ENCODE measurements at places on chromosomes 16 and 17.

GRCh38 chr17:5592382-5592781, 8.1 kb upstream of the NLRP1 start:
- DNase-seq = peak; percentile 41

DNA sequence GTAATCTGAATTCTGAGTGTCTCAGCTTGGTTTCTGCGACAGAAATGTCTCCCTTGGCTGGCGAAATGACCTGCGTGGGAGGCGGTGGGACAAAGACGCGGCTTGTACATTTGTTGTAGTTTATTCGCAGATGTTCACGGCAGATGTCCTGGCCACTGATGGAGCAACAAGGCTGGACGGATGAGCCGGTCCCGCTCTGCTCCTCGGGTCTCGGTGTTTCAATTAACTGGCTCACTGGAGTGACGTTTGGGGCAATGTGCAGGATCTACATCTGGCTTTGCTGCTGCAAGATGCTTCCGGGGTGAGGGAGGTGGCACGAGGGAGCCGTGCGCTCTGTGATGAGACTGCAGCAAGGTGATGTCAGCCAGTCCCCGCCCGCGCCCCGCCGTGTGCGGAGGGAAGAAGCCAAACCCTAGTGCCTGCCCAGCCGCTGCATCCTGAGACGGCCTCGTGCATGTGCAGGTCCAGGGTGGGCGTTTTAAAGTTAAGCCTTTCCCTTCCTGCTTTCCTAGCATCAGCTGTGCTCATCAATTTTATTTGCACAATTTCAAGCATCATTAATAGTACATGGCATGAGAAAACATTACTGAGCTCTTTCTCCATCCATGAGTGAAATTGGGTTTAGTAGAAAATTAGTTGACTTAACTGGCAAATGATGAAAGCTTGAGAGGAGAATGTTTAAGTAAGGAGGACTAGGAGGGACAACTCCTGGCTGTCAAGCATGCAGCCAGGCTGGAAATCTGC, 44.4 kb downstream of the MGAT5B start:
- no peak for DNase-seq

DNA sequence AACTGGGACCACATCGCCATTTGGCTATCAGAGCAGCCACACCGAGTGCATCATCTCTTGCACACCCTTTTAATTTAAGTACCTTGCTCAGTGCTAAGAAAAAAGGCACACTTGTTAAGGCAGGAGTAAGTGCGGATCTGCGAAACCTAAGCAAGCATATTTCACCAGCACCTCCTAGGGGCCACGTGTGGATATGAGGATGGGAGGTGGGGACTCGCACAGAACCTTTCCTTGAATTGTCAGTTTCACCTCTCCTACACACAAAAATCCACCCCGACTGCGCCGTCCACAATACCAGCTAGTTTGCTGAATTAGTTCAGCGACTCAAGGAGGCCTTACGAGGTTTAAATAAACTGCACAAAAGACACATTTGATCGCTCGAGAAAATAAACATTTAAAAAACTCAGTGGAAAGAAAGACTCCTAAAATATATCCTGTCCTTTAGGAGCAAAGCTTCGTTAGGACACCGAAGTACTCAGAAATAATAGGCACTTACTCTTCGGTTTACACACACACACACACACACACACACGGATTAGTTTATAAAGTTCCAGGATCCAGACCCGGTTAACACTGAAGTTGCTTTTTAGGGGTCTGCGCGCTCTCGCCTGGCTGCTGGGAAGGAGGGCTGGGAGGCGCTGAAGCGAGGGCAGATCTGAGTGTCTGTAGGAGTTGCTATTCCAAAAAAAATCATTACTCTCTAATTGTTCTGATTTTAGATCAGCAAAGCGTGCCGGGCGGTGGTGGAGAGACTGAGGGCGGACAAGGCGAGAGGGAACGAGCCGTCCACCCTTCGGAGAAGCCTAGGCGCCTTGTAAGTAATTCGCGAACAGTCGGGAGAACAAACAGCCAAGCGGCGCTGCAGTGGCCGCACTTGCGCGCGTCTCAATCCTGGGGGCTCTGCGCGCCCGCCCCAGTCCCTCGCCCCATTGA, 1.0 kb upstream of the KCNJ2 start:
- peak; percentile 94 for DNase-seq

GRCh38 chr16:71565812-71566700, 10.8 kb downstream of the TAT start:
- DNase-seq = no peak

GRCh38 chr16:16122264-16122663, 101.0 kb downstream of the ABCC6 start:
- no peak for DNase-seq

- no peak for DNase-seq
These were observed 5.3 kb upstream of the KAT7 start for GRCh38 chr17:49783071-49783715.

DNA sequence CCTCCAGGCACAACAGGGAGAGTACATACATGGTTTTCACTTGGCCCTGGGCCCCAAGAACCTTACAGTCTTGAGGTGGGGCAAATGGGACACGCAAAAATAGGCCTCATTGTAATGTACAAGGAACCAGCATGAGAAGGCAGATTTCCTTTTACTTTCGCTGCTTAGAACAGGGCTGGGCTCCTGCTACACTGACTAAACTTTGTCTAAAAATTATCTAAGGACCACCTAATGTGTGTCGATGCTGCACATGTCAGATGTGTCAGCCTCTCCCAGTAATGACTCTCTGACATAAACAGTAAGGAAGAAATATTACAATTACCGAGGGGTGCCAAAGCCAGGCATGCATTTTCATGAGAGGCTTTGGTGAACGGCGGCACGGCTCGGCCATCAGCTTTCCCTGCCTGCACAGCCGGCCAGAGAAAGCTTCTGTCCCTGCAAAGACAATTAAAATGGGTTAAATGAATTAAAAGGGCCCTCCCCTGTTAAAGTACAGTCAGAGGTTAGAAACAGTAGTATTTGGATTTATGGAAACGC, 224.2 kb upstream of the IRX3 start:
- no peak for DNase-seq

- DNase-seq = no peak
These were observed 50.9 kb downstream of the ENGASE start for GRCh38 chr17:79125503-79125902.

GRCh38 chr16:69193855-69194254, 6.9 kb downstream of the SNTB2 start:
- DNase-seq = peak; percentile 54

GRCh38 chr17:78558989-78559388, 18.2 kb downstream of the DNAH17 start:
- DNase-seq = no peak

GRCh38 chr16:86669937-86670749, 91.8 kb downstream of the FOXL1 start:
- DNase-seq = peak; percentile 30

DNA sequence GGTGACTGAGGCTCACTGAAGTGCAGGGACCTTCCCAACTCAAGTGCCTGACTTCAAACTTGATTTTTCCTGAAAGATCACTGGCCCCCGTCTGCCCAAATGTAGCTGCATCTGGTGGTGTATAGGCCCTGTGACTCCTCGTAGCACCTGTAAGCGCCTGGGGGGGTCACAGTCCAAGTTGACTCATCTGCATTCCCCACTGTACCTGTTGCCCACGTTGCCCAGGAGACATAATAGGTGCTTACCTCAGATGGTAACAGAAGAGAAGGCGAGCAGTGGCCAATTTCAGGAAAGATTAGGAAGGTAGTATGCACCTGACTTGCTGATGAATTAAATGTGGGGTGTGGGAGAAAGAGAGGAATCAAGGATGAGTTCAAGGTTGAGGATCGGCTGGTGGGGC, 44.1 kb upstream of the EMP2 start:
- DNase-seq = no peak

DNA sequence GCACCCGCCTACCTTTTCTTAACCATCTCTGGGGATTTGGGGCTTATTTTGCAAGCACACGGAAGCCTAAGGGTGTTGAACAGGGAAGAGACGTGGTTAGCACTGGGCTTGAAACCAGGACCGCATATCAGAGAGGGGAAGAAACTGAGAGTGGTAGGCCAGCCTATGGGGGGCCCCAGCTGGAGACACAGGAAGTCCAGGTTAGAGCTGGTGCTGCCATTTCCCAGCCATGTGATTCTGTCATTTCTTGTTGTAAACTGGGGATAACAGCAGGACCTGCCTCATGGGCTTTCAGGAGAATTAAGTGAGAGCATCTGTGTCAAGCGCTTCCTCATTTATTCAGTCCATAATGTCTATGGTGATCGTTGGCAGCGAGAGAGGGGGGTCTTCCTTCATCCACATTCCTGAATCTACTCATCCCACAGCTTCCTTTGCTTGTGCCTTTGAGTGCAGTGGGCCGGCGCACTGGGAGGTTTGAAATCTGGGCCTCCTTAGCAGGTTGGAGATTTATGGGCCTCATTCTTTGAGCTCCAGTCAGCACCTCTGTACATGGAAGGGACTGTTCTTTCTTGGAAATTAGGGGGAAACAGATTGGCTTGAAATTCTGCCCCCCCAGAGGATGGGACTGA, 20.1 kb downstream of the NKD1 start:
- no peak for DNase-seq

- no peak for DNase-seq
These were observed 92.4 kb upstream of the HSBP1 start for GRCh38 chr16:83715217-83715920.

GRCh38 chr16:74771656-74772315, 2.8 kb downstream of the FA2H start:
- no peak for DNase-seq

DNA sequence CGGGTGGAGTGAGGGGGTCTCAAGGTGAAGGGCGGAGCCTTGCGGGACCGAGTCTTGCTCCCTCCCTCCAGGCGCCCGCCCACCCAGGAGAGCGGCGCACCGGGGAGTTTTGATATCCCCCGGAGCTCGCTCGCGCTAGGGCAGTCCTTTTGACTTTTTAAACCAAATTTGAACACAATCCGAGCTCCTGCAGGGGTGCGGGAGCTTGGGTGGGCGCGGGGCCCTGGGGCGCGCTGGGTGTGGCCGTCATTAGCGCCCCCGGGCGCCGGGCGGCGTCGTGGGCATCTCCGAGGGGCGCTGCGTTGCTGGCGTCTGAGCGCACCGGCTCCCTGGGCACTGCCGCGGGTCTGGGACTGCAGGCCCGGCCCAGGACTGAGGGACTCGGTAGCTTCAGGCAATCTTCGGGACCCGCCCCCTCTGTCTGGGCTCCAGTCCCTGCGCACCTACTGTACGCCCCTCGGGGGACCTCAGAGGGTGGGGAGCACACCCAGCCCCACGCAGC, 10.9 kb downstream of the MAF start:
- DNase-seq = no peak

GRCh38 chr17:34758316-34758715, 178.9 kb downstream of the TMEM132E start:
- no peak for DNase-seq

- DNase-seq = no peak
These were observed 176.7 kb downstream of the ABCC12 start for GRCh38 chr16:47979164-47979520.

DNA sequence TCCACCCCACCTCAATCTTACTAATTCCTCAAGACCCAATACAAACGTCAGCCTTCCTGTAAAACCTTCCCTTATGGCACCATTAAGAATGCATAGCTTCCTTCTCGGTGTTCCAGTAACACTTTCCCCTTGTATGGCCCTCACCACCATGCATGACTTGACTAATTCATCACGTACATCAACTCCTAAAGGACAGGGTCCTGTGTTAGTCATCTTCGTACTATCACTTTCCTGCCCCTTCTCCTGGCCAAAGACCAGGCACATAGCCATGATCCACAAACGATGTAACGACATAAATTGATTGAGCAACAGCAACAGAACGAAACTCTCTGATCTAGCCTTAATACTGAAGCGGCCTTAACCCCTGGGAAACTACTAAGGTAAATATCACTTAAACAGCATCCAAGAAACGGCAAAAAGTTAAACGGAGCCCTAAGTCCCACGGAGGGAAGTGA, 612 bp downstream of the PSMD12 start:
- peak; percentile 85 for DNase-seq

- DNase-seq = no peak
These were observed 14.0 kb upstream of the CCL2 start for GRCh38 chr17:34241062-34241461.

GRCh38 chr16:86831366-86831765, 253.0 kb downstream of the FOXL1 start:
- no peak for DNase-seq

DNA sequence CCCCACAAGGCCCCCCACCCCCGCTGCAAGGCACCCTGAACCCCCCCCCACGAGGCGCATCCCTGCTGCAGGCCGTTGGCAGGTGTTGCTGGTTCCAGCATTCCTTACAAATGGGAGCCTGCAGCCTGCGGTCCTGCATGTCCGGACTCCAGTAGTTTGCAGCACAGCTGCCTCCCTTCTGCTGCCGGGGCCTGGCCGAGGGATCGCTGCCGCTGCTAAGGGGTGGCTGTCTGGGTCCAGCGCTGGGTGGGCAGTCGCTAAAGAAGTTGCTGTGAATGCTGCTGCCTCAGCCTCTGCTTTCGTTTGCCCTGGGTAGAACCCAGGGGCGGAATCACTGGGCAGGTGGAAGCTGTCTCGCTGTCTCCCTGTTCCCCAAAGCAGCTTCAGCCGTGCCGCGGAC, 11.8 kb downstream of the UTS2R start:
- no peak for DNase-seq

DNA sequence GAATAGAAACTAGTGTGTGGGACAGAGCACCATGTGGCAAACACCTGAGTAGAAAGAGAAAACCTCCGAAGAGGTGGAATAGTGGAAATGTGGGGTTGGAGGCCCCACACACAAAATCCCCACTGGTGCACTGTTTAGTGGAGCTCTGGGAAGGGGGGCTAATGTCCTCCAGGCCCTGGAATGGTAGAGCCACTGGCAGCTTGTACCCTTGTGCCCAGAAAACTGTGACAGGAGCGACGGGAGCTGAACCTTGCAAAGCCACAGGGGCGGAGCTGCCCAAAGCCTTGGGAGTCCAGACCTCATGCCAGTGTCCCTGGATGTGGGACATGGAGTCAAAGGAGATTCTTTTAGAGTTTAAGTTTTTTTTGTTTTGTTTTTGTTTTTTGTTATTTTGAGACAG, 50.6 kb downstream of the RNF112 start:
- no peak for DNase-seq

DNA sequence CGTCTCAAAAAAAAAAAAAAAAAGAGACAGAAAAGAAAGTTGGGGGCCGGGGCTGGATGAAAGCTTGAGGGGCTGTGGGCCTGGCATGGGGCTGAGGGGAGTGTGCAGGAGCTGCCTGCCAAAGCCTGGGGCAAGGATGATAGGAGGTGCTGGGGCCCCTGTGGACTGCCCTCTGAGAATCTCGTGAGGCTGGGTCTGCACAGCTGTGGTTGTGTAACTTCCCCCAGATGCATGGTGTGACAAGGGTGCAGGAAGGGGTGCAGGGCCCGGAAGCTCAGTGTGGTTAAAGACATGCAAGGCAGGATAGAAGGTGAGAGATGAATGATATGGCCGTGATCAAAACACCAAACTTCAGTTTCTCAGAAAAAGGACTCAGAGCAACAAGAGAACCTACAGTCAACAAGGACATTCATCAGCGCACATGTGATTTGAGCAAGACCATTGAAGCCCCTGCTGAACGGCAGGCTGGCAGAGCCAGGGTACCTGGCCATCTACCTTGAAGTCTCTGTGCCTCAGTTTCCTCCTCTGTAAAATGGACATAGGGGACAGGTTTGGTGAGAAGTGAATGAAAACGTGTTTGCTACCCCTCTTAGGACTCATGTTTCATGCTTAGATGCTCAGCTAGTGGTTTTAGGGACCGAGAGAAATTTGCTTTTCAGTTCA, 9.6 kb downstream of the IL32 start:
- DNase-seq = no peak

Data from iris pigment epithelial cell (primary cell).